ENCODE measurements at places on chromosomes 12 and 14.

- no peak for DNase-seq
These were observed 32.3 kb downstream of the GIT2 start for GRCh38 chr12:109963743-109964429.

DNA sequence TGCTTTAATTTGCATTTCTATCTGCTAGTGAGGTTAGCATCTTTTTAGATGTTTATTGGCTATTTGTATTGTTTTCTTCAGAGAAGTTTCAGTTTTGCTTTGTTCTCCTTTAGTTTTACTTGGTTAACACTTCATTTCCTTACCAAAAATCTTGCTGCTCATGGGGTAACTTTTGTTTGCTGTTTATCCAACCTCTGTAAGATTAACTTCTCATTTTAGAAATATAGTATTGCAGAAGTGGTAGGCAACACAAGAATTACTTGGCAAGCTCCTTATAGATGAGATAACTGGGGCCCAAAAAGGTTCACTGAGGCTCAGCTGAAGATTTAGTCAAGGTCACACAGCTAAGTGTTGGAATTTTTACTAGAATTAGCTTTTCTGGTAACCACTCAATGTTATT is 40.5 kb downstream of the ALKBH1 start:
- DNase-seq: no peak

- DNase-seq: no peak
These were observed 93.3 kb downstream of the CALM1 start for GRCh38 chr14:90489916-90490719.

DNA sequence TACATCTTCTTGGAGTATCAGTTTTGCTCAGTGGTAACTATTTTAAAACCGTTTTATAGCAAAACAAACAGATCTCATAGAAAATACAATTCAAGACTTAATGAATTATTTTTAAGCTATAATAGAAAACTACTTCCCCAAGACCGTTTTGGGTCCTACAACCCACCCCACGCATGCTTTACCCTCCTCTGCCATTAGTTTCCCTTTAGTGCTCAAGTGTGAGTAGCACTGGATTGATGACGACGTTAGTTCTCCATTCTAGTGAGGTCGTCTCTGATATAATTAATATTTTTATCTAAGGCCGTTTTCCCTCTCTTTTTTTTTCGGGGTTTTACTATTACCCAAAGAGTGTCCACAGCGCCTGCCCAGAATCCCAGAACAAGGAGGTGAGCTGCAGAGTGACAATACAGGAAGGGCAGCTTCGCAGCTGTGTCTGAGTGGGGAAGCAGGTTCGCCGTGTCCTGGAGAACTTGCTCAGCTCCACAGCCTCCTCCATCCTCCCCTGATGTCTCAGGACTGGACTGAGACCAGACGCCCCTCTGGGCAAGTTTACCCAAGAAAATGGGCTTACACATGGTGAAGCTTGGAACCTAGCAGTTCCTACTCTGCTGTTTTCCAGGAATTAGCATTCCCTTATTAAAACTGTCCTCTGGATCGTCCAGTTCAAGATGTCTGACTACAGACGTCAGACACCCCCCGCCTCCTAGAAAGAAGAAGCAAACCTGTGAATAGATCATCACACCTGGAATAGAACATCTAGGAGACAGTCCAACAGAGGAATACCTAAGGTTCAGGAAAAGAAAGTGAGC is 31.9 kb upstream of the MON2 start:
- no peak for DNase-seq

DNA sequence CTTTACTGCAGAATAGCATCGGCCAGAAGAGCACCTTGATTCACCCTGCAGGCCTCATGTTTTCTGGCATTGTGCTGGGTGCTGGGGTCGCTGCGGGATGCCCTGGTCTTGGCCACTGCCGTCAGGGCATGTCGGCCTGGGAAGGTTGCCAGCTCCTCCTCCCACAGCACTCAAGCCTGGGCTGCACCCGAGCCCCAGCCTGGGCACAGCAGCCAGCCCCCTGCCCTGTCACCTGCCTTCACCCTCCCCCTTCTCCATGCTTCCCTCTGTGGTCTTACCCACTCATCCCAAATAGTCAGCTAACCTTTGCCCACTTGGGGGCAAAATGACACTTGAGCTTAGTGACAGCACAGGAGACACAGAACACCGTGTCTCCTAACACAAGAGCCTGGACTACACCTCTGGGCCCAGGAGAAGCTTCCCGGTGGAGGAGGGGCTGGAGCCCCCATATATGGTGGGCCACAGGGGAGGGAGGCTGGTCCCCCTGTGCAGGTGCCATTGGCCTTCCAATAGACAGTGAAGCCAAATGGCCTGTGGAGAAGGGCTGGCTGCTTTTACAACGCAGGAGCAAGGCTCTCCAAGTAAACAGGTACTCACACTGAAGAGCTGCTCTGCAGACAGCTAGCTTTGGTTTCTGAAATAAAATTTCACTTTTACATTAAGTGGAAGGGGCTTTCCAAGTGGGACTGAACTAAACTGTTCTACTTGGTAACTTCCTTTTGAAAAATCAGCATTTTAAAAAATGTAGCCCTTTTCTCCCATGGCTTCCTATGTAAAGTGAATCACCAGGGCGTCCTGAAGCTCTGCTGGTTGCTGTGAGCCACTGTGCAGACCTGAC is 51.2 kb upstream of the AMN start:
- no peak for DNase-seq
